ENCODE measurements at places on chromosomes 12 and 14. TPM values are rescaled to one million over a fixed set of nuclear protein-coding genes. Genes with fewer than 3 reads are reported as not detected.

GRCh38 chr14:61148742-61149350 lies 132.3 kb downstream of the TMEM30B start:
- no peak for DNase-seq

- DNase-seq: no peak
Observed at GRCh38 chr14:22432348-22432976, 156.6 kb downstream of the DAD1 start.

DNA sequence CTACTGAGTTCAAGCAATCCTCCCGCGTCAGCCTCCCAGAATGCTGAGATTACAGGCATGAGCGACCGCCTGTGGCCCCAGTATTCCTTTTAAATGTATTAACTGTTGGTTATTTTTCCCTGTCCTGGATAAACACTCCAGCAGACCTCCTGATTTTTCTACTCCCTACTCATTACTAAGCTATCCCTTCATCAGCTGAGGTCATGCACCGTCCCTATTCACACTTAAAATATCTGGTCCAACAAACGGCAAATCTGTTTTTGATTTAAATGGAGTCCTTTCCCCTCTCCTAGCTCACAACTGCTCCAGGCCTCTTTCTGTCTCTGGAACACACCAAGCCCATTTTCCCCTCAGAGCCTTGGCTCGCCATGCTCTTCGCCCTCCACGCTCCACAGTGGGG lies 1003.3 kb upstream of the TMEM132C start:
- no peak for DNase-seq

- DNase-seq: no peak
Observed at GRCh38 chr14:64856529-64857445, 22.9 kb downstream of the SPTB start.

GRCh38 chr12:89328151-89329030 lies 23.9 kb downstream of the DUSP6 start:
- DNase-seq: no peak

GRCh38 chr14:64213853-64214570 lies 80.2 kb downstream of the ESR2 start:
- DNase-seq: no peak

- no peak for DNase-seq
Observed at GRCh38 chr14:83217492-83217891, 1683.8 kb upstream of the SEL1L start.

- no peak for DNase-seq
Observed at GRCh38 chr12:26971963-26972362, 33.7 kb downstream of the FGFR1OP2 start.

Gene NYNRIN
- total RNA-seq: 8.0 TPM

Gene KIF5A
- total RNA-seq: 0.08 TPM

Gene SMIM41
- total RNA-seq: 0.30 TPM
